ENCODE measurements at places on chromosomes 12 and 14.

GRCh38 chr12:56160193-56160763 is 2.1 kb downstream of the MYL6 start:
- DNase-seq: peak; percentile 17

GRCh38 chr12:103884316-103884715 is 43.3 kb upstream of the NT5DC3 start:
- DNase-seq: no peak

- no peak for DNase-seq
These were observed 27.7 kb upstream of the FBXO33 start for GRCh38 chr14:39459795-39460478.

DNA sequence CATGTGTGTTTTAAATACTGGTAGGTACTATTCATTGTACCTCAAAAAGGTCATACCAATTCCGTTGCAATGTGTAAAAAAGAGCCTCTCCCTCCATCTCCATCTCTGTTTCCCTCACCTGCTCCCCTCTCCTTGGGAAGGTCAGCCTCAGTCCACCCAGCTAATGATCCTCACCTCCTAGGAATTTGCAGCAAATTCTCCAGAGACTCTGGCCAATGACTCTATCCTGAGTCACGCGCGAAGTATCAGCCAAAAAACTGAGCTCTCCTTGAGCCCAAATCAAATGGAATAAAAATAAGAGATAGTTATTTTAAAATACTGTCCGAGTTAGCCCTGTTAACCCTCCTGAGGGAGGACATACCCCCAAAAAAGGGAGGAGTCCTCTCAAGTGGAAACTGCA is 148.4 kb downstream of the DPF3 start:
- no peak for DNase-seq

GRCh38 chr12:21828136-21828775 is 53.8 kb upstream of the KCNJ8 start:
- DNase-seq: no peak

DNA sequence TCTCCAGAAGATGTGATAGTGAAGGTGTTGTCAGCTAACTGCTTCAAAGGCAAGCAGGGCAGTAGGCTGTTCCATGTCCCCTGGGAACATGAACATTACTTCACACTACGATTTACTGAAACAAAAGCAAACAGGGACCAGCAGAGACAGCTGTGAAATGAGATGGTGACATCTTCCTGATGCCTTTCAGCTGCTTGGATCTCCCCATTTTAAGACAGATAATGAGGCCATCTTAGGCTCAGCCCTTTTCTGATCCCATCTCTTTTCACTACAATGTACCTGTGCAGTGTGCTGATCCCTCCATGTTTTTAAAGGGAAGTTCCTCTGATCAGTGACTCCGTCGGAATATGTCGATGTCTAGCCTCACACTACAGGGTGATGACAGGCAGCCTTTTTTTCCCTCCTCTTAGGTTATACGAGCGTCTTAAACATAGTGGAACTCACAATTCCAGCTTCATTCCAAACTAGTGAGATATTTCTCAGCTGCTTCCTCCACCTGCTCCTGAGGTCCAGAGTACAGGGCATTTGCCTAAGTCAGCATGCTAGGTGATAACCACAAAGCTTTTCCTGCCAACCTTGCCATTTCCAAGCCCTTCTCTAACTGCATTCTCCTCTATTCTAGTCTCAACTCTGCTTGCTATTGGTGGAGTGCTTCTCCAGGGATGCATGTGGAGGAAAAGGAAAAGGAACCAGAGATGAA is 87.6 kb upstream of the EGLN3 start:
- no peak for DNase-seq

GRCh38 chr12:21940549-21941505 is at the start of gene ABCC9:
Gene ABCC9, minus strand, starts transcription at chr12:21941426. Its CDS starts 4,752 bp downstream, at chr12:21936674.
- peak; percentile 28 for DNase-seq
